Stimulated activated effector memory CD8-positive, alpha-beta T cell treated with anti-CD3 and anti-CD28 coated beads, Interleukin-12 subunit alpha, Interleukin-12 subunit beta, amount 100 ng/mL, for 72 hours (primary cell): ENCODE measurements at places on chromosomes 11 and 22.

GRCh38 chr11:86208572-86208971 is 36.0 kb upstream of the EED start:
- no peak for DNase-seq

- DNase-seq: no peak
Observed at GRCh38 chr11:115718106-115718505, 213.9 kb upstream of the CADM1 start.

GRCh38 chr11:69413015-69413801 is 68.3 kb upstream of the LINC01488 start:
- DNase-seq: no peak

GRCh38 chr11:93591247-93591898 is 48.2 kb upstream of the SMCO4 start:
- no peak for DNase-seq

- no peak for DNase-seq
Observed at GRCh38 chr11:69135420-69136363, 20.0 kb upstream of the SMIM38 start.
